ENCODE measurements at places on chromosomes 16 and 17.
A peak's percentile ranks its signal among the peaks of the same experiment; 100 is the strongest.

DNA sequence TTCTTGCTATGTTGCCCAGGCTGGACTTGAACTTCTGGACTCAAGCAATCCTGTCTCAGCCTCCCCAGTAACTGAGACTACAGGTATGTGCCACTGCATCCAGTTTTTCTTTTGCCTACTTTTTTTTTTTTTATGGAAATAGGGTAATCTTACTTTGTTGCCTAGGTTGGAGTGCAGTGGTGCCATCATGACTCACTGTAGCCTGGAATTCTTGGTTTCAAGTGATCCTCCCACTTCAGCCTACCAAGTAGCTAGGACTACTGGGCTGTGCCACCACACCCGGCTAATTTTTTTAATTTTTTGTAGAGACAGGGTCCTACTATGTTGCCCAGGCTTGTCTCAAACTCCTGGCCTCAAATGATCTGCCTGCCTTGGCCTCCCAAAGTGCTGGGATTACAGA lies 10.0 kb downstream of the LRRC36 start:
- DNase-seq, result no peak

DNA sequence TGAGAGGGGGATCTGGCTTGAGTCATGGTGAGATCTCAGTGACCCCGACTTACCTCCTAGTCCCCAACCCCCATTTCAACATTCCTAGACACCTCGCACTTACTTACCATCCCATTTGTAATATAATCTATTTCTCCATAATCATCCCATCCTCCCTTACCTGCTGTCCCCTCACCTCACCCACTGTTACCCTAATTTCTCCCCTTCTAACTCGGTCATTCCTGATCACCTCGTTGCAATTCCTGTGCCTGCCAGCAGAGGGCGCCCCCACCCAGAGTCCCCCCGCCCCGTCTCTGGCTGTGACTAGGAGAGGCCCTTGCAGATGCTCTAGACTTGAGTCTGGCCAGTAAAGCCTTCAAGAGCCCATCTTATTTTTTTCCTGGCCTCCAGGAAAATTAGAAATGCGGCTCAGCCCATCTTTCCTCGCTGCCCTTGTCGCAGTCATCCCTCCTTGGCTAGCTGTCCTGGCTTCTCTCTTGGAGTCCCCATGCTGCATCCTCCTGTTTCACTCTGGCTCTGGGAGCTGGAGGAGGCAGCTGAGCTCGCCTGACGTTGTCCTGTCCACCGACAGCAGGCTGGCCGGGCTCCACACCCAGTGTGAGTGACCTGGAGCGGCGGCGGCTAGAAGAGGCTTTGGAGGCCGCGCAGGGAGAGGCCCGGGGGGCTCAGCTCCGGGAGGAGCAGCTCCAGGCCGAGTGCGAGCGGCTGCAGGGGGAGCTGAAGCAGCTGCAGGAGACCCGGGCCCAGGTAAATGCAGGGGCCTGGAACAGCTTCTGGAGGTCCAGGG lies 5.0 kb downstream of the TBKBP1 start:
- DNase-seq, result peak; percentile 88

DNA sequence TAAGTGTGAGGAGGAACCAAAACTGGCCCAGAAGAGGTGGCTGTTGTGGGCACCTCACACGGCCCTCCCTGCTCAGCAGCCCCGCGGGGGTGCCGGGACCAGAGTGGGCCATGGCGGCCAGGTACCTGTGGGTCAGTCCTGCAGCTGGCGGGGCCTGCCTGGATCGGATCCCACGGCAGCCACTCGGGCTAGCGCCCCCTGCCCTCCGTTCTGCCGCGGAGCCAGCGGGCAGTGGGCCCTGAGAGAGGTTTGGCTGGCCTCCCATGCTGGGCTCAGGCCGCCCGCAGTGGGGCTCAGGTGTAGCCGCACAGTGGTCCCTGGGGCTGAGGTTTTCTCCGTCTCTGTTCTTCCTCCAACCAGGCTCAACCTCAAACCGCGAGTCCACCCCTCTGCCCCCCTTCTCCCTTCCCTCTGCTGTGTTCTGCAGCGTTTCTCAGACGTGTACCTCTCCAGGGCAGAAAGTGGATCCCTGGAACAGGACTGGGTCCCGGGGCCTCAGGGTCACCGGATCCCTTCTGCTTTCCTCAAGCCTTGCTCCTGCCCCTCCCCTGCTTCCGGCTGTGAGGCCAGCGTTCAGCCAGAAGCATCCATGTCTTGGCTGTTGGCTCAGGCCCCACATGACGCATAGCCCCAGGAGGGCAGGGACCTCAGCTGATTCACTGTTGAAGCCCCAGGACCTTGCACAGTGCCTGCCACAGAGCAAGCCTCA lies 28.6 kb upstream of the ITGA3 start:
- DNase-seq, result peak; percentile 47

DNA sequence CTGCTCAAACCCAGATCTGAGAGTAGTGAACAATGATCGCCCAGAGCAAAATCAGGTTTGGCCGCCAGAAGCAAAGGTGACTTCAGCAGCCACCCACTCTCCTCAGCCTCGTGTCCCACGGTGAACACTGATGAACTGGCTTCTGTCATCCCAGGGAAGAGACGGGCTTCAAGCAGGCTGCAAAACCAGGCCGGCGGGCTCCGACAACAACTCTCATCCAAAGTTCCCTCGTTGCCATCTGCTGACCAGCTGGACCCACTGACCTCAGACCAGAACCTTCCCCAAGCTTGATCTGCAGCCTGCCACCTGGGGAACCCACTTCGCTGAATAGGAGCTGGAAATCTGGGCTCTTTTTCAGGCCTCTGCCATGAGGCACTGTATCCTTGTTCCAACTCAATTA lies 69.6 kb upstream of the MRTFB start:
- DNase-seq, result no peak

DNA sequence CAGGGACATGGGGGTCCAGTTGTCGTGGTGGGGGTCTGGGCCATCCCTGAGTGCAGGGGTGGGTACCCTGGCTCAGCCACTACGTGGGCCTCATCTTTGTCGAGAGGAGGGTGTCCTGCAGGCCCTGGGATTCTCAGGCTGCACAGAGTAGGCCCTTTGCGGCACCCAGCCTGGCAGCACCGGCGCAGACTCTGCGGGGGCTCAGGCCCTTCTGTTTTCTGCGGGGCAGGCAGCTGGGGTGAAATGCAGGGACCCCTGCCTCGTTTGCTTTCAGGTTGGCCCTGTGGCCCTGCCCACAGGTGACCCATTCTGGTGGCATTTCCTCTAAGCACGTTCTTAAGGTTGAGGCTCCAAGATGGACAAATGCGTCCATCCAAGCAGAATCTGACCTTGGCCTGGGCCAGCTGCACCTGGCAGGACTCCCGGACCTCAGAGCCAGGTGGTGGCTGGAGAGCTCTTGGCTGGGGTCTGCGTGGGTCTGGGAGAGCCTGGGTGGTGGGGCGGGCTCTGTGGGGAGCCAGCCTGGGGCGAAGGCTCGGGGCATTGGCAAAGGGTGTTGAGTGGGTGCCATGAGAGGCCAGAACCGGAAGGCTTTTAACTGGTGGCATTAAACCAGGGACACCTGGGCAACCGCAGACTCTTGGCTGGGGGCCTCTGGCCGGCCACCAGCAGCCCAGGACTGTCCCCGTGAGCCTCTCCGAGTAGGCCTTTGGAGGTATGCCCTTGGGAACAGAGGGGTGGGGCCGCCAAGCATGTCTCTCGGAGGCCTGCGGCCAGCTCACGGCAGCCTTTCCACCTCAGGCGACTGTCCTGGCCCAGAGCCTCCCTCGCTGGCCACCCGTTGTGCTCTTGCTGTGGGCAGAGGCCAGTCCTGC lies 16.9 kb downstream of the PRSS27 start:
- no peak for DNase-seq

GRCh38 chr17:9553596-9553995 lies 22.0 kb downstream of the STX8 start:
- DNase-seq, result no peak

GRCh38 chr17:28473542-28473941 lies at the start of gene SLC13A2:
Gene SLC13A2 (plus strand): TSS chr17:28473644. CDS start chr17:28473713, 69 bp downstream.
- DNase-seq, result peak; percentile 10
